Activated CD4-positive, CD25-positive, alpha-beta regulatory T cell (primary cell): ENCODE measurements at places on chromosomes 4 and X.

GRCh38 chrX:149124526-149125108 lies 380.5 kb downstream of the IDS start:
- no peak for DNase-seq

DNA sequence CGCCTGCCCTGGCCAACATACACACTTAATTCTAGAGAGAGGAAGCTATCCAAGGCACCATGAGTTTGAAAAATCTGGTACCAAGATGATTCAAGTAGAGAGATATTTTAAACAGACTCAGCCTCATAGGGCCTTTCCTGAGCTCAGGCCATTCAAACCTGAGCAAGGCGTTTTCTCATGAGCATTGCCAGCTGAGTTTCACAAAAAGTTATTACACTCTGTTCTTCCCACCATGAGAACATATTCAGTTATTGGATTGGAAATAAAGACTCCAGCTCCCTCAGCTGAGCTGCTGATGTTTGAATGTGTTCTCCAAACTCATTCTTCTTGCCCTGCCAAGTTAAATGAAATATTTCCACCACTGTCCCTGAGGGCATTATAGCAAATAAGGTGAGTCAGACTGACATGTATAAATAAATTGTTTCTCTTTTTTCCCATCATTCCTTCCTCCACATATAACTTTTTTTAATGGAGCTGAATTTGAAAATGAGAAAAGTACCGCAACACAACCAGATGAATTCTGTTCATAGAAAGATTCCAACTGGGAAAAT lies 429.6 kb downstream of the RAB28 start:
- DNase-seq, result no peak

- no peak for DNase-seq
These were observed 101.2 kb downstream of the BCOR start for GRCh38 chrX:39996536-39996935.

DNA sequence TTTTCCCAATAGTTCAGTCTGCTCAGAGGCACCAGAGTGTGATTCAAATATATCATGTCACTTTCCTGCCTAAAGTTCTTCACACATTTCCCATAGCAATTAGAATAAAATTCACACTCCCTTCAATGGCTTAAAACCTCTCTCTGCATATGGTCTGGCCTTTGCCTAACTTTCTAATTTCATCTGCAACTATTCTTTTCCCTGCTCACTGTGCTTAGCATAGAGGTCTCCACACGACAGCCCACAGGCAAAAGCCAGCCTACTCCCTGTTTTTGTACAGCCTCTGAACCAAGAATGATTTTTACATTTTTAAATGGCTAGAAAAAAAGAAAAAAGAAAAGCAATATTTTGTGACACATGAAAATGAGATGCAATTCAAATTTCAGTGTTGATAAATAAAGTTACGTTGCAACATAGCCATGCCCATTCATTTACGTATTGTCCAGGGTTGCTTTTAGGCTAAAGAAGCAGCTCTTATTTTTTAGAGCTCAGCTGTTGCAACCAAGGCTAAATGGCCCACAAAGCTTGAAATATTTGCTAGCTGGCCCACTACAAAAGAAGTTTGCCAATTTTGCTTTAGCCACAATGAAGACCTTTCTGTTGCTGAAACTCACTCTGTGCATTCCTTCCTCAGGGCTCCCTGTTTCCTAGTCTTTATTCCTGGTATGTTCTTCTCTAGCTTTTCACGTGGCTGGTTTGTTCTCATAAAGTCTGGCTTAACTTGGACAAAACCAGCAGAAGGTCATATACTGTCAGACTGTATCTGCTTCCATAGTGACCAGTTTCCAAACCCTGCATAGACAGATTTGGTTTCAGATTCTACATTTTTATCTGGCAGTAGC lies 26.6 kb upstream of the IRF2 start:
- no peak for DNase-seq

- DNase-seq, result no peak
These were observed 1.4 kb downstream of the AREG start for GRCh38 chr4:74446193-74446868.

DNA sequence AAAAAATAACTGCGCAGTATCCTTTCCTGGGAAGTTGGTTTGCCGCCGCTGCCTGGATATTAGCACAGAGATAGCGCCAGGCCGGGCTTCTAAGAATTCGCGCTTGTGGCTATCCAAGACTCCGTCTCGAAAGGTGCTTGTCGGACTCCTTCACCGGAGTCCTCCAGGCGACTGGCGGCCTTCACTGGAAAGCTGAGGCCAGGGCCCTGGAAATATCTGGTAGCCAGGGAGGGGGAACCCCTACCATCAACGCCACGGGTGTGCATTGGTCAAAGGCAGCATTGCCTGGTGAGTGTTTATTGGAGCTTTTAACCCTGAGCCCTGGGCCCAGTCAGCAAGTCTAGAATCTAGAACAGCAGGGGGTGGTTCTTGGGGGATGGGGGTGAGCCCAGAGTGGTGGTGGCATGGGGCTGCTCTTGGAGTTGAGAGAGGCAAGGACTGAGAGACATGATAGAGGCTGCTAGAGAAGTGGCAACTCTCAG lies 577 bp upstream of the PIM2 start:
- no peak for DNase-seq

GRCh38 chr4:138311771-138312535 lies 69.8 kb upstream of the SLC7A11 start:
- no peak for DNase-seq
